ENCODE measurements at places on chromosomes 16 and 17.

DNA sequence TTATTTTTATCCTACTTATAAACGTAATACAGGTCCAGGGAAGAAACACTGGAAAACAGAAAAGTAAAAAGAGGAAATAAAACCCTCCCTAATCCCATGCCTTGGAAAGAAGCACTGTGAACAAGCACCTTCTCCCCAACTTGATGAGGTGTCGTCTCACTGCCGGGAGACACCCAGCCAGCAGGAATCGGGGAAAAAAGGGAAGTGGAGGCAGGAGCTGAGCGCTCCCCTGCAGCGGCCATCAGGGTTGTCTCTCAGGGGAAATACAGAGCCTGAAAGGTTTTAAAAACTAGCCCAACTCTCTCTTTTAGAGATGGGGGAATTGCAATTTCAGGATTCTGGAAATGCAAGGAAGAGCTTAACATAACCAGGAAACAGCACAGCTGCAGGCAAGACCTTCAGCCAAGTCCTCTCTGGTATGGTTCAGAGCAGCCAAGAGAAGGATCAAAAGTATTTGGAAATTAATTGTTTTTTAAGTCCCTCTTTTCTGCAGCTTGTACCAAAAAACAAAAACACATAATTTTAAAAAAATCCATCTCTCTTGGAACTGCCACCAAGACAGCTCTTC, 96.3 kb upstream of the RCVRN start:
- DNase-seq = no peak

DNA sequence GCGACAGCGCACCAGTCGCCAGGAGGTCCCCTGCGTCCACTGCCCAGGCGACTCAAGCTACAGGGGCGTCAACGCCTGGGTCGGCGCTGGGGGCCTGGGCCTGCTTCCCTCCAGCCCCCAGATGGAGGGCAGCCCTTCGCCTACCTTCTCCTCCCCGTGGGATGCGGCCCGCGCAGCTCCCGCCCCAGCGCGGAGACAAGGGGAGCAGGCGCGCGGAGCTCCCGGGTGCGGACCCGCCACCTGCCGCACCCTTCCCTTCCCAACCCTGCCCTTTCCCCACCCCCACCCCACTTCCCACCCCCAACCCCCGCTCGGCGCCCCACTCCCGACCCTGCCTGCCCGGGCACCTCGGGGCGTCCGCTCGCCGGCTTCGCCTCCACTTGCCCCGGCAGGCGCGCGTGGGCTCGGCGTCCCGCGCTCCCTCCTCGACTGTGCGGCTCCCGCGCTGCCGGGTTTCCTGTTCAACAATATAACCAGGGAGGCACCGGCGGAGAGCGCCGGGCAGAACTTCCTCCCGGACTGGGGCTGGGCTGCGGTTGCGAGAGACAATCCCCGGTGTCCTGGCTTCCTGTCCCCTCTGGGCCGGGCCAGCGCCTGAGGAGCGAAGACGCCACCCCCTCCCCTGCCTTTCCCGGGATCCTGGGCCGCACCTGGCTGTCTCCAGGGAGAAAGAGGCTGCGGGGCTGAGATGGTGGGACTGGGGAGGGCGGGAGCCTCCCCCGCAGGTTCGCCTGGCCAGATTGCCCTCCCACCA, at the start of gene ARHGAP27:
Gene ARHGAP27 (minus strand): TSS at position 466 of the 754 bp plus-strand sequence. CDS start 2,591 bp downstream, outside the sequence.
- peak; percentile 30 for DNase-seq

- no peak for DNase-seq
Measured at GRCh38 chr17:7486181-7486580, 2.0 kb downstream of the POLR2A start.

- DNase-seq = no peak
Measured at GRCh38 chr17:15479703-15480102, 12.3 kb upstream of the CDRT4 start.

- no peak for DNase-seq
Measured at GRCh38 chr17:8087075-8087951, at the start of gene ALOX12B. ALOX12B (minus strand) TSS chr17:8087716; CDS start chr17:8087442, 274 bp downstream.

DNA sequence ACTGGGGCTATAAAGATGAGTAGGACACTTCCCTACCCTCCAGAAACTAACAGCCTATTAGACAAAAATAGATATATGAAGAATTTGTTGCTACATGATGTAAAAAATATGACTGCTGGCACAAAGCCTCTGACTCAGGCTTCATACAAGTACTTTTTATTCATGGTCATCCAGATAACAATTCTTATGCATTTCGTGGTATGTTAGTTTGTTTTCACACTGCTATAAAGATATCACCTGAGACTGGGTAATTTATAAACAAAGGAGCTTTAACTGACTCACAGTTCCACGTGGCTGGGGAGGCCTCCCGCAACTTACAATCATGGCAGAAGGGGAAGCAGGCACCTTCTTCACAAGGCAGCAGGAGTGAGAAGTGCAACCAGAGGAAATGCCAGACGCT, 112.5 kb upstream of the HLF start:
- no peak for DNase-seq

DNA sequence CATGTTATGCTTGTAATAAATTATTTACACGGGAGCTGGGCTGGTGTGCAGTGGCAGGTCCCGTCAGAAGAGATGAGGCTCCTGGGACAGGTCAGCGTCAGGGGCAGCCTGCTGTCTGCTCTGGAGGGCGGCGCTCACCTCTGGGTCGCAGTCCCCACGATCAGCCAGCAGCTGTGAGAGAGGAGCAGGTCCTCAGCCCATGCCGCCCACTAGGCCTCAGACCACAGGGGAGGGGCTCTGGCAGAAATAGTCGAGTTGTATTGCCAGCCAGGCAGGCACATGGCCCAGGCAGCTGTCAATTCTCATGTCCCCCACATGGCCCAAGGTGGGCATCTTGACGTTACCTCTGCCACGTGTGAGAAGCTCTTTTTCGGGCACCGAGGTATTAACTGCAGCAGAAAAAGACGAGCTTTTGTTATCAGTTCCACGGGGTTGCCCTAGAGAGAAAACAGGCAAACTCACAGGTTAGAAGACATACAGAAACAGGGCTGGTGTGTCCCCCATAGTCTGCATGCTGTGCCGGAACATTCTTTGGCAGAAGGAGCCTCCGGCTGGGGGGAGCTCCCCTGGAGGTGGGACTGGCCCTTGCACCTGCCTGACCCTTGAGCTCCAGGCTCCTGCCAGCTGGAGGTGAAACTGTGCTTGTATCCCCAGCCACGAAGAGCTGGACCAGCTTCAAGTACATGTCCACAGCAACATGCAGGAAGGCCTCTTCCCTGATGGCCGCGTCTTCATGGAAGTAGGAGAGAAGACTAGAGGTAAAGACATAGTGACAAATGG, 17.4 kb downstream of the ZNF276 start:
- DNase-seq = no peak

DNA sequence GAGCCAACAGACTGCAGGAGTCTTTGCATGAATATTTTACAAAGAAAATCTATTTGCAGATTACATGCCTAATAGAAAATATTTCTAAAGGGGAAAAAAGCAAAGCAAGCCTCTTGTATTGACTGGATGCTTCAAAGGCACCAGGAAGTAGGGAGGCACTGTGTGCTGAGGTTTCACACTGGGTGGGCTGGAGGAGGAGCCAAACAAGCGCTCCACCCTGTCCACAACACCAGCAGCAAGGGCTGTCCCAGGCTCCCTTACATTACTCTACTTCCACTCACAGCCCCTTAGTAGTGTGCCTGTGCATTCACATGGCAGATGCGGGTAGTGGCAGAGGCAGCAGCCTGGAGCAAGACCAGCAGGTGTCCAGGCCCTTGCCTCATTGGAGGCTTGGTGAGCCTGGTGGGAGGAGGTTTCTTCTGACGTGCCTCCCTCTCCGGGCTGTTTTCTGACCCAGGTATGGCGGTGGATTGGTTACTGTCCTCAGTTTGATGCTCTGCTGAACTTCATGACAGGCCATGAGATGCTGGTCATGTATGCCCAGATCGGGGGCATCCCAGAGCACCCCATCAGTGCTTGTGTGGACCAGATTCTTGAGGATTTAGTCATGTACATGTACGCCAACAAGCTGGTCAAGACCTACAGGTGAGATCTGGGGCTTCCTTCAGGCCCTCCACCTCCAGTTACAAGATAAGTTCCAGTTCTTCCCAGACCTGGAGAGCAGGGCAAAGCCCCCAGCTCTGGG, 7.0 kb upstream of the CCNF start:
- no peak for DNase-seq

DNA sequence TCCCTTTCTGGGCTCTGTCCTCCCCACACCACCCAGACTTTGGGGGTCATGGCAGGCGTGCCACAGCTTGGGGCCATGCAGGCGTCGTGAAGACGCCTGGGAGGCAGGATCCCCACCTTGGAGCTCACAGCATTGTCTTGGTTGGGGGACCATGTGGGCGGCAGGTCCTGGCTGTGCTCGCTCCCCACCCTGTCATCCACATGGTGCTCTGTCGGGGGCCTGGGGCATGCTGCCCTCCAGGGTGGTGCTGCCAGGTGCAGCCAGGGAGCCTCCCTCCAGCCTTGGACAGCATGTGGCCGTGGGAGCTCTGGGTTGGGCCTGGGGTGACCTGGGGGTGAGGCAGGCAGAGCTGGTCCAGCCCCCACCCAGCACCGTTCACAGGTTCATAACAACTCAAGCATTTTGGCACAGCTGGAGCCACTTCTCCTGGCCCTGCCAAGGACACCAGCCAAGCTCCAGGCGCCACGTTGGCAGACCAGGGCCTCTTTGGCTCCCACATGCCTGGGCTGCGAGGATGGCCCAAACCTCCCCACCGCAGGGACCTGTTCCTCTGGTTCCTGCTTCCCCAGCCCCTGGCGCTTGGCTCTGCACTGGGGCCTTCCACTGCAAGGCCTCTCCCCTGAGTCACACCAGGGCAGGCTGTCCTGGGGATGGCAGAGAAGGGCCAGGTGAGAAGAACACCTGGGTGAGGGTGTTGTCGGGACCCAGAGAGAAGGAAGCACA, 15.1 kb upstream of the ATP6V0C start:
- DNase-seq = no peak

GRCh38 chr17:69235338-69236058, 6.9 kb upstream of the ABCA10 start:
- DNase-seq = peak; percentile 57

GRCh38 chr16:24332582-24333090, 76.5 kb downstream of the CACNG3 start:
- DNase-seq = no peak

GRCh38 chr17:56148333-56148732, 4.9 kb upstream of the ANKFN1 start:
- DNase-seq = no peak

DNA sequence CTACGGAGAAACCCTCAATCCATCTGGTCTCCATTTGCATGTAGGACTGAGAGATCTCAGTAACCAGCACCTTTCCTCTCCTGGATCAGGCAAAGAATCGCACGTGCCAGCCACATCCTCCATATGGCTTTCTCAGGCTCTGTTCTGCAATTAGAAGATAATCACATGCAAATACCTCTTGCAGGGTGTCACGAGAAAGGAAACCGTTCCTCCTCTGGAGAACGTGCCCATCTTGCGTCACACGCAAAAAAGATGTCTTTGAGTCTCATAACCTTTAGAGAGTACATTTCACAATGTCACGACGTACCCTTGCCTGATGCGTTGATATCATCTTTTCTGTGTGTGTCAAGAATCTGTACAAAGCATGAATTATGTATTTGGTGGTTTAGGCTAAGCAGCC, 36.2 kb upstream of the DNAH17 start:
- DNase-seq = no peak

GRCh38 chr17:30263552-30264333, 28.0 kb downstream of the BLMH start:
- DNase-seq = no peak

- DNase-seq = no peak
Measured at GRCh38 chr17:34884597-34884996, 76.7 kb downstream of the CCT6B start.

DNA sequence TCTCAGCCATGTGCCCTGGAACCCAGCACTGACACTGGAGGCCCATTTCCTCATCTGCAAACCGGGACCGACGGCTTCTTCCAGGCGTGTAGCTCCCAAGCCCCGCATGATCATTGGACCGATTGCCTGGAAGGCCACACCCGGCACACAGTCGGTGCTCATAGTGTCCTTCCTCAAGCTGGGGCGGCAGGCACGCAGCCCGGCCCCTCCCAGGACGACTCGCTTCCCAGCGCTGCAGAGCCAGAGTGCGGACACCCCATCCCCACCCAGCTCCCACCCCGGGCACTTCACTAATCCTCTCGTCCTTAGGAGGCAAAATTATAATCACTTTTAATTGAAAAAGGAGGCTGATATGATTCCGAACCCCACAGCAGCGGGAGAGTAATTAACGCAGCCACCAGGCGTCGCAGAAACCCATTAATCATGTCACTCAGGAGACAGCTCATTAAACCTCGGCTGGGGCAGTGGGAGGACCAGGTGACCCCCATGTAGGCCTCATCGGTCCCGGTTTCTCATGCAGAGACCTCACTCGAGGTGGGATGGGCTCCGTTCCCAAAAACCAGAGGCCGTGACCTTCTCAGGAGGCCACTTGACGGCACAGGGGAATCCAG, 33.1 kb downstream of the ZNF469 start:
- no peak for DNase-seq

- DNase-seq = peak; percentile 72
Measured at GRCh38 chr17:2792366-2793169, 3.7 kb upstream of the RAP1GAP2 start.

DNA sequence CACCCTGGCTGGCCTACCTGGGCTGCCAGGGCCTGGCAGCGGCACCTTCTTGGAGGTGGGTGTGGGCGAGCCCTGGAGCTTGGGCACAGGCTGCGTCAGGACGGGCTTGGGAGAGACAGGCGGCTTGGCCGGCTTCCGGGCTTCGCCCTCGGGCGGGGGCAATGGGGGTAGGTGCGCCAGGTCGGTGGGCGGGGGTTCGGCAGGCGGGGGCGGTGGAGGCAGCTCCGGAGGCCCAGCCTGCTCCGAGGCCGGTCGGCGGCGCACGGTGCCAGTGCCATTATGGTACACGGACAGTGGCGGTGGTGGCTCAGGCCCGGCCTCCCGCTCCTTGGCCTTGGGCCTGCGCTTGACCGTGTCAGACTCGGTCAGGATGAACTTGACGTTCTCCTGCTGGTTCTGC, 16.8 kb downstream of the CASKIN1 start:
- DNase-seq = no peak

DNA sequence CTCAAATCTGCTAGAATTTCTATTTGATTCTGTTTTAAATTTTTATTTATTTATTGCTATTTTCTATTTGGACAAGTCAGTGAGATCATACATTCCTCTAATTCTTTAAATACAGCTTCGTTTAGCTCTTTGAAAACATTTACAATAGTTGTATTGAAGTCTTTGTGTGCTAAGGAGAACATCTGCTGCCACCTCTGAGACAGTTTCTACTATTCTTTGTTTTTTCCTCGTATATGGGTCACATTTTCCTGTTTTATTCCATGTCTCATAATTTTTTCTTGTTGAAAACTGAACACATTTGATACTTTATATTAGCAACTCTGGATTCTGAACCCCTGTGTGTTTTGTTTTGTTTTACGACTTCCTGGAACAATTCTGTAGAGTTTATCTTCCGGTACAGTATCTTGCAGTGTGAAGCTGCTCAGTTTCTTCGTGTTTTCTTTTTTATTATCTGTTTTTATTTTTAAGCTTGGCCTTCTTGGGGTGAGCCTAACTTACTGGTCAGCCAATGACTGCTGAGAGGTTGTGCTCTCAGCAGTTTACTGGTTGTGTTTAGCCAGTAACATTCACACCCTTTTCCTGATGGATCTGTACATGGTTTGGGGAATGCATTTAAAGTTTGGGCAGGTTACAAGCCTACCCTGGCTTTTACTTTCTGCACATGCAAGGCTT, 99.0 kb downstream of the CA4 start:
- no peak for DNase-seq

- no peak for DNase-seq
Measured at GRCh38 chr17:6559753-6560215, 3.4 kb upstream of the PITPNM3 start.
